ENCODE measurements at places on chromosomes 2 and 18.

DNA sequence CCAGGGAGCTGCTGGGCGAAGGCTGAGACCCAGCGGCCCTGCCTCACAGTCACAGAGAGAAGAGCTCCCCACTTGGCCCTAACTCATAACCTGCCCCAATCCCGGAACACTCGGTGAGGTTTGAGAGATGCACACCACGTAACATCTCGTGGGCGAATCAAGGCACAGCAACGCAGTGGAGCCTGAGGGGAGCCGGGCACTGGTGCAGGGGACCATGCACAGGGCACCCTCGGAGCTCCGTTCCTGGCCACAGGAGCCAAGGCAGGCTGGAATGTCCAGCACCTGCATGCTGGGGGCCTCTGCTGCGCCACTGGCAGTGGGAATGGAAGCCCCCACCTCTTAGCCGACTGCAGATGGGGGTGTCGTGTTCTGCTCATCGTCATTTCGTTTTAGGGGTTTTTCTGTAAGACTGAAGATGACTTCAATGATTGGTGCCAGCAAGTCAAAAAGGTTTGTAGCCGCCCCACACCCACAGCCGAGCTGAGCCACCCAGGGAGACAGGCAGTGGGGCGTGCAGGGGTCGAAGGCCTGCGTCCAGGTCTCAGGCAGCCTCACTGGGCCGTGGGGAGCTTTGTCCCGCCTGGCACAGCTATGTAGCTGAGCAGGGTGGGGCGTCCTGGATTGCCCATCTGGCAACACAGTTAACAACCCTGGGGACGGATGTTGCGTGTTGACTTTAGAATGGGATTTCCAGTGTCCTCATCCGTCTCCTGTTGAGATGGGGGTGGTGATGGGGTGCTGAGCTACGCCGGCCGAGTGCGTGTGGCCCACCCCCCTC lies 16.1 kb downstream of the DTYMK start:
- DNase-seq, result no peak

DNA sequence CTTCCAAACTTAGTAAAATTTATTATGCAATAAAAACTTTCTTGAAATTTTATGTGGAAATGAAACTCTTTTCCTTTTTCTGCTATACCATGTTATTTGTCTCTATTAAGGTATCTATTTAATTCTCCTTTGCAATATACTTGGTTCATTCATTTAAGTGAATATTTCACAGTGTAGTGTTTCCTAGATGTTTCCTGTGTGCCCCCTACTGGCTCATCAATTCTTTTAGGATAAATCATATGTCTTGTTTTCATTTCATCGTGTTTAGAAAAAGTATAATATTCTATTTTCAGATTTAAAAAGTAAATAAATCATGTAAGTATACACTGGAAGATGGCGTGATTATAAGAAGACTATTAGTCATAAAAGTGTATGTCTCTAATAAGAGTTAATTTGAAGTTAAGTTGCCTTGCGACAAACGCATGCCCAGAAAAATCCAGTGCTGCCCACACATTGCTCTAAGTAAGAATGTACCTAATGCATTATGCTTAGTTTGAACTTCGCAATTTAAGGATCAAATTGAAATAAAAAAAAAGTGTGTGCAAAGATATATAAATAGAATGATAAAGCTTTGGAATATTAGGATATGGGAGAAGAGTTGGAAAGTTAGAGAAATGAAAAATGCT lies 525.4 kb downstream of the KCNJ3 start:
- no peak for DNase-seq

- DNase-seq, result no peak
Measured at GRCh38 chr2:105771836-105772235, 27.1 kb downstream of the NCK2 start.

GRCh38 chr2:72980535-72981217 lies 63.4 kb downstream of the EMX1 start:
- DNase-seq, result no peak

DNA sequence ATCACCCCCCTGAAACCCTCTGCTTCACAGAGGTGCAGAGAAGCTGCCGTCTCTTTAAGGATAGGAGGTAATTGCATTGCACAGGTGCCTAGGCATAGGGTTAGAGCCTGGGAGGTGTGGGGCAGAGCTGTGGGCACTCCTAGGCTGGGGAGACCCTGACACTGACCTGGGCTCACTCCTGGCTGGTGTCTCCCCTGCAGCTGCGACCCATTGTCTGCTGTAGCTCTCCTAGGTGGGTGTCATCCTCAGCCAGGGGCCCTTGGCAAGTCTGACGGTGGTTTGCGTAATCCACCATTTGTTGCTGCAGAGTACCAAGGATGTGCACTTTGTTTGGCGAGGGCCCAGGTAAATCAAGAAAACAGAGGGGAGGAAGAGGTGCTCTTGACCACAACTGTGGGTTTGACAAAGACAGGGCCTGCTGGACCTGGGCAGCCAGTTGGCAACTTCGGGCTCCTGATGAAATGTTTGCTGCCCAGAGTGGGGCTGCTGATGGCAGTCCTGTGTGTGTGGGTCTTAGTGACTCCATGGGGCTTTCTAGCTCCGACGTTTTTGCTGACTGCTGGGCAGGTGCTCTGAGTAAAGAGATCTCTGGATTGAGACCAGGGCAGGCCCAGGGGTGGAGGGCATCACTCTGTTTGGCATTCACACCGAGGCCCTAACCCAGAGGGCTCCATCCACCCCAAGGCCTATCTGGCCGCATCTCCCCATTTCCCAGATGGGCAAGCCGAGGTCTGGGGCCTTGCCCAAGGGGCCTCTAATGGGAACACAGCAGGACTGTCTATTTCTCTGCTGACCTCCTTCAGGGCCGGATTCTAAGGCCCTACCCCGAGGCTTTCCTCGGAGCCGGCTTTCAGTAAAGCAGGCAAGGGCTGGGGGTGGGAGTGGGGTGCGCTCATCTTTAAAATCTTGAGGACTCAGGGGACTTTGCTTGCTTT lies 67.7 kb downstream of the EDAR start:
- no peak for DNase-seq

GRCh38 chr2:196249860-196250259 lies 78.5 kb upstream of the STK17B start:
- no peak for DNase-seq

GRCh38 chr2:7900593-7900992 lies 781.3 kb upstream of the ID2 start:
- DNase-seq, result no peak

DNA sequence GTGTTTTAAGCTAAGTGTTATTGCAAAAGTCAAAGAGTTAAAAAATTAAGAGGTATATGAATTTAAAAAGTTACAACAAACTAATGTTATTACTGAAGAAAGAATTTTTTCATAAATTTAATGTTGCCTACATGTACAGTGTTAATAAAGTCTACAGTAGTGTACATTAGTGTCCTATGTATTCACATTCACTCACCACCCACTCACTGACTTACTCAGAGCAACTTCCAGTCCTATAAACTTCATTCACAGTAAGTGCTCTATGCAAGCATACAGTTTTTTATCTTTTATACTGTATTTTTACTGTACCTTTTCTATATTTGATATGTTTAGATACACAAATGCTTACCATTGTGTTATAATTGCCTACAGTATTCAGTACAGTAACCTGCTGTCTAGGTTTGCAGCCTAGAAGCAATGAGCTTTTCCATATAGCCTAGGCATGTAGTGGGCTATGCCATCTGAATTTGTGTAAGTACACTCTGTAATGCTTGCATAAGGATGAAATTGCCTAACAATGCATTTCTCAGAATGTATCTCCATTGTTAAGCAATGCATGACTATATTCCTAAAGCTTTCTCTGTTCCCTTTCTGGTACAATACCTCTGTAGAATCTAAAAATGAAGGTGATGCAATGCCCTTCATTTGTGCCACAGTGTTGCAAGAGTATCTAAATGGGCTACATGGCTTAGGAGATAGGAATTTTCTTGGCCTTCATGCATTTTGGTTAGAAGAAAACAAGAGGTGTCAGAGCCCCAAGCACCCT lies 370.8 kb upstream of the NT5C1B start:
- no peak for DNase-seq
